ENCODE measurements at places on chromosomes 5 and 9.

GRCh38 chr5:33067291-33067690 lies 356.2 kb downstream of the NPR3 start:
- no peaks in the 10 kb centered on the region for H3K36me3 ChIP-seq
- H3K27me3 ChIP-seq, result no peaks in the 10 kb centered on the region
- no peak for DNase-seq
- no peaks in the 10 kb centered on the region for H3K4me1 ChIP-seq
- no peak overlapping the region for H3K27ac ChIP-seq
- no peak overlapping the region for H3K4me3 ChIP-seq

GRCh38 chr9:95852059-95853032 lies 23.1 kb upstream of the ERCC6L2 start:
- H3K27me3 ChIP-seq, result no peaks in the 10 kb centered on the region
- H3K4me1 ChIP-seq, result peaks cover 5% of the 10 kb centered on the region
- no peak overlapping the region for H3K4me3 ChIP-seq
- DNase-seq, result no peak

DNA sequence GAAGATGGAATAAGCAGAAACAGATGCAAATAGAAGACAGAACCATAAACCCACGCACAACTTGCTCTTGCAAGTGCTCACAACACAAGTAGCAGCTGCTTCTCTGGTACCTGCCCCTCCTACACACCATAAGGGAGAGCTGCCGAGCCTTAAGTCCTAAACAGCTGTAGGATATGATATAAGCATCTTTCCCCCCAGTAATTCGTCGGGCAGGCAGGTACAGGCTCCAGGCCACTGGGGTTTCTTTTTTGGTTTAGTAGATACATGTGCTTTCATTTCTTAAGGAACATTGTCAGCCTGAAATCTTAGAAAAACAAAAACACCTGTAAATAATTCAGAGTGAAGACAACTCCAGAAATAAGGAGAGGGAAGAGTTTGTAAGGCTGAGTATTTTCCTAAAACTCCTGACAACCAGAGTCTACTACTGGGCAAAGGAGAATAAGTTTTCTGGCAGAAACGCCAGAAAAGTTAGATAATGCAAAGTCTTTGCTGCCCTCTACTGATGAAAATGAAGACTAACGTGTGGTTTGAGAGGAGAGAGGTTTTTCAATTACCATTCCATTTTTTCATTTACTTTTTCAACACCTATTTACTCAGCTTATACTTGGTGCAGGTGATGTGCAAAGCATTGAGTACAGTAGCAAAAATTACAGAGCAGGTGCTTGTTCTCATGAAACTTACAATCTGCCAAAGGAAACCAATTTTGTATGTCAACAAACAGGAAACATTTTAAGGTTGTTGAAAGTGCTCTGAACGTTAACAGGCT lies 20.1 kb upstream of the TCERG1 start:
- peaks cover 2% of the 10 kb centered on the region for H3K36me3 ChIP-seq
- no peak overlapping the region for H3K27ac ChIP-seq
- DNase-seq, result no peak
- H3K27me3 ChIP-seq, result peaks cover 50% of the 10 kb centered on the region

DNA sequence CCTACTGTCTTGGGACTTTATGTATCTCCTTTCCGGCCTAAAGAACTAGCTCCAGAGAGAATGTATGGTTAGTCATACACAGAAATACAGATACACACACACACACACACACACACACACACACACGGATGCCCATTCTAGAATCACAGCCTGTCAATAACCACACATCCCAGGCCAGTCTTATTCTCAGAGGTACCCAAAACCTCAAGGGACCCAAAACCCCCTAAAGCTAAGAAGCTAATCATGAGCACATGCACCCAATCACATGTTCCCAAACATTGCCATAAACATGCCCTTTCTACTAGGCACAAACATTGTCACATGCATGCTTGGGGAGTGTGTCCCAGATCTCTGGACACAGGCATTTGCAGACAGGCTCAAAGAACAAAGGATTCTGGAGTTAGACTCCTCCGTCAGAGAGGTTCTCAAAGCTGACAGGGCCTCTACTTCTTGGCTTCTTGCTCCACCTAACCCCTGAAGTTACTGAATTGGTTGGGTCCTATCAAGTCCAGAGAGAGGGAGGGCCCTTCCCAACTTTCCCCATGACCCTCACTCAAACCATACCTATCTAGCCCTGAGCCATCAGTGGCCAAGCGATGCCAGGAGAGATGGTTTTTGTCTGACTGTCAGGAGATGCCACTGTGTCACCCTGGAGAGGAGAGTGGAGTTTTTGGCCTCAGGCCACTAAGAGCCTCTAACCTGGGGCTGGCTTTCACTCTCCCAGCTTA lies 78.7 kb downstream of the NRG2 start:
- no peaks in the 10 kb centered on the region for H3K4me1 ChIP-seq
- no peaks in the 10 kb centered on the region for H3K27me3 ChIP-seq
- peaks cover 2% of the 10 kb centered on the region for H3K36me3 ChIP-seq
- H3K4me3 ChIP-seq, result no peak overlapping the region

GRCh38 chr5:137375741-137376526 lies 123.2 kb downstream of the SPOCK1 start:
- H3K4me3 ChIP-seq, result no peak overlapping the region
- H3K27ac ChIP-seq, result no peak overlapping the region
- H3K4me1 ChIP-seq, result no peaks in the 10 kb centered on the region
- H3K36me3 ChIP-seq, result no peaks in the 10 kb centered on the region
- H3K27me3 ChIP-seq, result peaks cover 9% of the 10 kb centered on the region

- H3K27me3 ChIP-seq, result no peaks in the 10 kb centered on the region
- H3K4me1 ChIP-seq, result no peaks in the 10 kb centered on the region
- no peaks in the 10 kb centered on the region for H3K36me3 ChIP-seq
- DNase-seq, result no peak
Measured at GRCh38 chr5:33238826-33239695, 201.7 kb upstream of the TARS1 start.

- H3K4me3 ChIP-seq, result no peak overlapping the region
- H3K36me3 ChIP-seq, result peaks cover 1% of the 10 kb centered on the region
- H3K27me3 ChIP-seq, result peaks cover 58% of the 10 kb centered on the region
- no peak for DNase-seq
- H3K4me1 ChIP-seq, result no peaks in the 10 kb centered on the region
Measured at GRCh38 chr5:172548981-172549687, 91.9 kb upstream of the NEURL1B start.

GRCh38 chr5:6788439-6788838 lies 75.2 kb downstream of the TENT4A start:
- no peak overlapping the region for H3K4me3 ChIP-seq
- H3K4me1 ChIP-seq, result no peaks in the 10 kb centered on the region
- peaks cover 2% of the 10 kb centered on the region for H3K36me3 ChIP-seq
- DNase-seq, result no peak
- H3K27ac ChIP-seq, result no peak overlapping the region

- H3K27ac ChIP-seq, result no peak overlapping the region
- DNase-seq, result no peak
- H3K36me3 ChIP-seq, result no peaks in the 10 kb centered on the region
- no peak overlapping the region for H3K4me3 ChIP-seq
- no peaks in the 10 kb centered on the region for H3K4me1 ChIP-seq
Measured at GRCh38 chr5:58731641-58732040, 148.8 kb downstream of the RAB3C start.

DNA sequence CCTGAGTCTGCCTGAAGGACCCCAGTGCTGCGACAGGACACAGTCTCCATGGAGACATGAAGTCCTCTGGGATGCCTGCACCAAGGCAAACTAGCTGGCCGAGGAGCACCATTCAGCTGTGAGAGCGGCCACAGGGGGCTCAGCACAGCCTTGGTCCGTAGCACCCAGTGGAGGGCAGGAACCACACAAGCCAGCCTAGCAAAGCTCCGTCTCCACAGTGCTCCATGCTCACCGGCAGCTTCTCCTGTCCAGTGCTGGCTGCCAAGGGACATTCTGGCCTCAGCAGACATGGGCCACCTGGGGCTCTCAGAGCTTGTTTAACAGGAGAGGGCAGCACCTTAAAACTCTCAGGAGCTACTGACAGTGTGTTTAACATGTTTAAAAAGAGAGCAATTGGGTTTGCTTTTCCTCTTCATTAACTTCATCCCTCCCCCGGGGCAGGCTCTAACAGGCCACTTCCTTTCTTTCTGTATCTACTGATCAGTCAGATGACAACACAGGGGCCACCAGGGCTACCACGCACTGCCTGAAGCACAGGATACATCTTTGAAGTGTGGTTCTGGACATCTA lies 57.0 kb downstream of the SECISBP2 start:
- H3K36me3 ChIP-seq, result peaks cover 55% of the 10 kb centered on the region
- H3K4me1 ChIP-seq, result peaks cover 28% of the 10 kb centered on the region
- no peaks in the 10 kb centered on the region for H3K27me3 ChIP-seq
- no peak for DNase-seq

GRCh38 chr5:137792303-137792702 lies 38.1 kb upstream of the HNRNPA0 start:
- H3K36me3 ChIP-seq, result peaks cover 3% of the 10 kb centered on the region
- H3K27ac ChIP-seq, result no peak overlapping the region
- no peaks in the 10 kb centered on the region for H3K27me3 ChIP-seq
- no peaks in the 10 kb centered on the region for H3K4me1 ChIP-seq
- no peak overlapping the region for H3K4me3 ChIP-seq
- DNase-seq, result no peak

DNA sequence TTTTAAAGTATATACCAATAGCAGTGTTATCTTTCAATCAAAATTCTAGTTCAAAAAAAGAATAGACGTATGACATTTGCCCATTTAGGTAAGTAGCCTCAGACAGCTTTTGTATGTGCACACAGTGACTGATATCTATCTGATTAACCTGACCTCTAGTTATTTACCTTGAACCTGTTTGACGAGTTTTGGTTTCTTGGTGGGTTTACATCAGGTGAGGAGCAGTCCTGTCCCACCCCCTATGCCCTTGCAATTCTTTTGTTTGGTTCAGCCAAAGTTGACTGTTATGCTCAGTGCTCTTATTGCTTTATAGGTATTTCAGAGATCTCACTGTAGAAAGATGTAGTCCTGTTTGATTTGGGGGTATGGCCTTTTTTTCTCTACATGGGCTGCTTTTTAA lies 147.2 kb downstream of the ISOC1 start:
- H3K4me1 ChIP-seq, result no peaks in the 10 kb centered on the region
- no peaks in the 10 kb centered on the region for H3K36me3 ChIP-seq
- H3K4me3 ChIP-seq, result no peak overlapping the region
- H3K27me3 ChIP-seq, result no peaks in the 10 kb centered on the region

DNA sequence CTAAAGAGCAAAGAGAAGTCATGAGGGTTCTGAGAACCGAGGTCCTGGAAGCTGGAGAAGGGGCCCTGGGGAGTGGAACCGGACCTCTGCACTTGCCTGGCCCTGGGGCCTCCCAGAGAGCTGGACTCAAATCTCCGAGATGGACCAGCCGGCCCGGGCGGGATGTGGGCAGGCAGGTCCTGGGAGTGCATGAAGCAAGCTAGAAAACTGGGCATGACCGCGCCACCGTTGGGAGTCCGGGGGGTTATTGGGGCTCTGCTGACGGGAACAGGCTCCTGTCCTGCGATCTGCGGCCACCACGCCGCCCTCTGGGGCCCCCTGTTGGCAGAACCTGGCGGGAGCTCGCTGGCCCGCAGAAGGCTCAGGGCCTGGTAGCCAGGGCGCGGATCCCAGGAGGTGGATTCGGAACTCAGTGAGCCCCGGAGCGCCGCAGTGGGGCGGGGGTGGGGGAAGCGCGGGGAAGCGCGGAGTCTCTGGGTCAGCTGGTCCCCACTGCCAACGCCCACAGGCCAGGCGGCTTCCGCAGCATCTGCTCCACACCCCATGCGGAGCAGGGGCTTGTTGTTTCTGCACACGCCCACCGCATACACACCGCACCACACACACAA lies 150.6 kb downstream of the ERCC6L2 start:
- peak overlapping the region; percentile 34 for H3K4me3 ChIP-seq
- no peak overlapping the region for H3K27ac ChIP-seq
- H3K4me1 ChIP-seq, result peaks cover 52% of the 10 kb centered on the region
- no peak for DNase-seq
- peaks cover 69% of the 10 kb centered on the region for H3K27me3 ChIP-seq

GRCh38 chr9:38146844-38147243 lies 77.8 kb upstream of the SHB start:
- no peak overlapping the region for H3K4me3 ChIP-seq
- no peak overlapping the region for H3K27ac ChIP-seq
- peaks cover 38% of the 10 kb centered on the region for H3K27me3 ChIP-seq
- DNase-seq, result no peak
- H3K36me3 ChIP-seq, result no peaks in the 10 kb centered on the region
- no peaks in the 10 kb centered on the region for H3K4me1 ChIP-seq

- H3K36me3 ChIP-seq, result no peaks in the 10 kb centered on the region
- DNase-seq, result no peak
- no peak overlapping the region for H3K4me3 ChIP-seq
Measured at GRCh38 chr5:9265441-9266287, 280.2 kb downstream of the SEMA5A start.

DNA sequence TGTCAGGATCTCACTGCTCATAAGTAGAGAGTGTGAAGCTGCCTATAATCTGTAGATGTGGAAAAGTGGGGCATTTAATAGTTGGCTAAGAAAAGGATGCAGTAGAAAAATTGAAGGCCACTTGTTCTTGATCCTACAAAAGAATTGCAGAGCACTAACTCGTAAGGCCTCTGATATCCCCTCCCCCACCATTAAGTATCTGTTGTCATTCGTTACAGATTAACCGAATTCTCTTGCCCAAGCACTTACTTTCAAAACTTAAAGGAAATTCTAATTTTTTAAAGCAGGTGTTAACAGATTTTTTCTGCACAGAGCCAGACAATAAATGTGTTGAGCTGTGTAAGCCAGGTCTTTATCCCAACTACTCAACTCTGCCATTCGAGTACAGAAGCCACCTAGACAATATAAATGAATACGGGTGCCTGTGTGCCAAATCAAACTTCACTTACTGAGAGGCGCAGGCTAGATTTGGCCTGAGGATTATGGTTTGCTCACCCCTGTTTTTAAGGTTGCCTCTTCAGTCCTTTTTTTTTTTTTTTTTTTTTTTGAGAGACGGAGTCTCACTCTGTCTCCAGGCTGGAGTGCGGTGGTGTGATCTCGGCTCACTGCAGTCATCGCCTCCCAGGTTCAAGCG lies 234.8 kb downstream of the RFK start:
- no peaks in the 10 kb centered on the region for H3K4me1 ChIP-seq
- peaks cover 5% of the 10 kb centered on the region for H3K36me3 ChIP-seq
- no peak overlapping the region for H3K4me3 ChIP-seq
- no peak for DNase-seq
- no peak overlapping the region for H3K27ac ChIP-seq
